ENCODE measurements at places on chromosomes 4 and X.

DNA sequence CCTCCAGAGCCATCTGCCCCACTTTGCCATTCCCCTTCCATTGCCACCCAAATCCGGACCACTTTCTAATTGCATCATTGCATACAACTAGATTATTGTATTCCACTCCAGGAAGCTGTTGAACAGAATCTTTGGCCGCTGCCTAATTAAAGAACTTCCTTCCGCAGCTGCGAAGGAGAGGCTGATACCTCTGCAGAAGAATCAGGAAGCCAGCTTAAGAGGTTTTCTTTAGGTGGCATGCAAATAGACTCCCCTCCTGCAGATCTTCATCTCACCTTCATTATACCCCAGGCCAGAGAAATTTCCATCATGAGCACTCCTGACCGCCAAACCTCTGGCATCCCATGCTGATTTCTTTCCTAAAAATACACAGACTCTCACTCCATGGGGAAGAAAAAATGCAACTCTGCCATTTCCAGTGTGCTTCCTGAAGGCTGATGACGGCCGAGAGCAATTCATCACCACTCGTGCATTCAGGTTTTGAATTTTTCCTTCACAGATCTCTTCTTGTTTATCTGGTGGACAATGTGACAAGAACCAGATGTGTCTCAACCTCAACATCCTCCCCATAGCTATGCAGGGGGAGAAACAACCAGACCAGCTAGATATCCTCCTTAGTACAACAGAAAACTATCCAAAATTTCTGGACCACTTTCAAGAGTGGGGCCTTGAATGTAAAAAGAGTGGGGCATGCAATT is 31.2 kb downstream of the LGI2 start:
- no peak for DNase-seq

GRCh38 chr4:40656201-40656863 is 26.7 kb upstream of the RBM47 start:
- DNase-seq, result no peak

GRCh38 chrX:24860140-24860539 is 155.6 kb downstream of the ARX start:
- no peak for DNase-seq

- no peak for DNase-seq
These were observed at the start of gene SHROOM4 for GRCh38 chrX:50813843-50814661. Gene SHROOM4, minus strand, starts transcription at chrX:50814194. Its CDS starts 176 bp downstream, at chrX:50814018.

GRCh38 chrX:49071877-49072711 is 1.7 kb downstream of the PRAF2 start:
- DNase-seq, result no peak

DNA sequence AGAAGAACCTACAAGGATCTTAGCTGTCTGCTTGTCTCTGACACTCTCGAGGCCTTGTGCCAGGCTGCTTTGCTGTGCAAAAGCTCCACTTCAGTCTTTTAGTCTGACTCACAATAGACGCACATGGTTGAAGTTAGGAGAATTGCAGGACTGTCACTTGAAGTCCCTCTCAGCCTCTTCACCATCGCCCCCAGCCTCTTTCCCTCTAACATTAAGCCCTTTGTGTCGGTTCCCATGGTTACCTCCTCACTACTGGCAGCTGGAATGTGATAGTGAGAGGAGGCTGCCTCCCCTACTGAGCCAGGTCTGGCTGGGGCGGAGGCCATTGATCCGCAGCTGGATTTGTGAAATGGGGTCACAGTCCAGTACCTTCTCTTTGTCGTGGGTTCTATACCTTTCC is 201.8 kb downstream of the SOWAHB start:
- DNase-seq, result no peak

- DNase-seq, result no peak
These were observed 407.4 kb upstream of the NR3C2 start for GRCh38 chr4:148849581-148849980.

GRCh38 chr4:182306792-182307507 is 63.7 kb downstream of the TENM3 start:
- DNase-seq, result no peak

DNA sequence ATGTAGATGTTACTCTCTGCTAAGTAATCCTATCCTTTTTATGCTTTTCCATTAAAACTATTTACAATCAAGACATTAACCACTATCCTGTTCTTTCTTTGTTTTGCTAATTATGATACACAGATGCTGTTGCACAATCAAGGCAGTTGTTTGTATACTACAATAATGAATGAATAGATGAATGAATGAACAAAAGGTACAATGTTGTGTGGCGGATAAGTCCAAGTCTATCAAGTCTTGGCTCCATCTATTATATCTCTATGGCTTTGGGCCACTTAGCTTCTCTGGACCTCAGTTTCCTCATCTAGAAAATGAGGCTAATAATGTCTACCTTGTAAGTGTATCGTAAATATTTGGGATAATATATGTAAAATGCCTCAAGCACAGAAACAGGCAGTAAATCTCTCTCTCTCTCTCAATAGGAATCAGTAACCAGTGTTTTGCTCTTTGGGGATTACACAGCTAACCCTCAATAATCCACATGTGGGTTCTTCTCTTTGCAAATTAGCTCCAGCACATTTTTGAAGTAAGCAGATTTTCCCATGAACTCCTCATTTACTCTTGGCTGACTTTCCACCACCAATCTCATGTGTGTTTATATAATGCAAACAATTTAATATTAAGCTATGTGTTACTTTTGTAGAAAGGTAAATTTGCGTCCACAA is 27.8 kb upstream of the TSPAN5 start:
- no peak for DNase-seq

All from effector memory CD8-positive, alpha-beta T cell (primary cell).